Sigmoid colon (tissue), 7 donors: ENCODE measurements at places on chromosomes 13 and 19. TPM values are rescaled to one million over a fixed set of nuclear protein-coding genes. Genes with fewer than 3 reads are reported as not detected.

Gene CLEC17A
- polyA plus RNA-seq: not detected

Gene KIR2DL1
- polyA plus RNA-seq: 0.06 TPM

Gene GJA3
- not detected for polyA plus RNA-seq

Gene CEACAM5
- 172 TPM for polyA plus RNA-seq

- H3K4me1 ChIP-seq: peaks cover 6% of the 10 kb centered on the region
- peak overlapping the region; percentile 100 for H3K27ac ChIP-seq
- peak; percentile 99 for DNase-seq
Observed at GRCh38 chr19:13154241-13154778, 4.1 kb downstream of the IER2 start.

GRCh38 chr13:109162248-109163036 lies 533.0 kb downstream of the MYO16 start:
- DNase-seq: no peak
- no peaks in the 10 kb centered on the region for H3K27me3 ChIP-seq
- H3K27ac ChIP-seq: no peak overlapping the region
- H3K36me3 ChIP-seq: no peaks in the 10 kb centered on the region
- H3K4me3 ChIP-seq: no peak overlapping the region
- no peaks in the 10 kb centered on the region for H3K4me1 ChIP-seq

- no peaks in the 10 kb centered on the region for H3K36me3 ChIP-seq
- no peaks in the 10 kb centered on the region for H3K27me3 ChIP-seq
- H3K4me1 ChIP-seq: no peaks in the 10 kb centered on the region
- no peak overlapping the region for H3K27ac ChIP-seq
- H3K4me3 ChIP-seq: no peak overlapping the region
Observed at GRCh38 chr13:87941226-87941625, 270.1 kb downstream of the SLITRK5 start.

GRCh38 chr13:109140479-109141349 lies 511.3 kb downstream of the MYO16 start:
- no peaks in the 10 kb centered on the region for H3K36me3 ChIP-seq
- DNase-seq: no peak
- H3K27ac ChIP-seq: no peak overlapping the region
- H3K27me3 ChIP-seq: peaks cover 5% of the 10 kb centered on the region
- peak overlapping the region; percentile 49 for H3K4me3 ChIP-seq

- no peak for DNase-seq
- H3K27me3 ChIP-seq: no peaks in the 10 kb centered on the region
- H3K4me1 ChIP-seq: peaks cover 5% of the 10 kb centered on the region
- H3K4me3 ChIP-seq: no peak overlapping the region
- H3K27ac ChIP-seq: peak overlapping the region; percentile 31
Observed at GRCh38 chr13:35965226-35965927, 165.8 kb downstream of the DCLK1 start.

DNA sequence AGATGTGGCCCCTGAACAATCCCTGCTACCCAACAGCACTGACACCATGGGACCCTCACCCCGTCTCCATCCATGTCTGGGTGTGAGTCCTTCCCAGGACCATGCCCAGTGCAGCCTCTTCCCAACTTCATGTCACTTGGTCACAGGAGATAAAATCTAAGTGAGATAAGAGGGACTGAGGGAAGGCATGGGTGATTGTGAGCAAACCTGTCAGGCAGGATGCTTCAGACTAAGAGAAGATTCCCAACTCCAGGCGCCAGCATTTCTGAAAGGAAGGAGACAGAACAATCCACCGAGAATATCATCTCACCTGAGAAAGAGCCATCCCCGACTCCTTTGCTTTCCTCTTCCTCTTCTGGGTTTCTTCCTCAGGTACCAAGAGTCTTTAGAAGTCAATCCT lies 7.5 kb downstream of the ZNF320 start:
- no peaks in the 10 kb centered on the region for H3K4me1 ChIP-seq
- DNase-seq: no peak
- H3K27ac ChIP-seq: no peak overlapping the region
- peaks cover under 1% of the 10 kb centered on the region for H3K36me3 ChIP-seq
- H3K27me3 ChIP-seq: no peaks in the 10 kb centered on the region
- no peak overlapping the region for H3K4me3 ChIP-seq

GRCh38 chr13:114143806-114144605 lies 11.6 kb upstream of the RASA3 start:
- peak overlapping the region; percentile 56 for H3K27ac ChIP-seq
- H3K27me3 ChIP-seq: no peaks in the 10 kb centered on the region
- H3K4me3 ChIP-seq: no peak overlapping the region
- DNase-seq: peak; percentile 48
- H3K4me1 ChIP-seq: no peaks in the 10 kb centered on the region

DNA sequence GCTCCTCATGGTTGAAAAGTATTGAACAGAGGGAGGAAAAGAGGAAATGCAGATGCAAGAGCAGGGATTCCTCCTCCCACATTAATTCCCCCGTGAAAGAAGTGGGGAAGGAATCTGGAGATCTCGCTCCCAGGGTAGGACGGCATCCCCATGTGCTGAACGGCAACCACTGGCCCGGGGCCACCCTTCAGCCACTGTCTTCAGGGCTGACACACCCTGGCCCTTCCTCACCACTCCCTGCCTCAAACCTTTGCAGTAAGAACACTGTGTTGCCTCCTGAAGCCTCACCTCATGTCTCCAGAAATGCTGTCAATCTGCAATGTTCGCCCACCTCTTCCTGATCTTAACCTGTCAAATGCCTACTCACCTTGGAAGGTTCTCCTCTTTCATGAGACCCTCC lies 10.9 kb upstream of the DOCK9 start:
- no peaks in the 10 kb centered on the region for H3K4me1 ChIP-seq
- no peak for DNase-seq
- H3K36me3 ChIP-seq: no peaks in the 10 kb centered on the region
- no peak overlapping the region for H3K4me3 ChIP-seq
- H3K27ac ChIP-seq: no peak overlapping the region

- peak overlapping the region; percentile 77 for H3K4me3 ChIP-seq
- no peaks in the 10 kb centered on the region for H3K27me3 ChIP-seq
- peak overlapping the region; percentile 96 for H3K27ac ChIP-seq
- H3K4me1 ChIP-seq: peaks cover 3% of the 10 kb centered on the region
- no peak for DNase-seq
Observed at GRCh38 chr19:1254530-1255185, 6.3 kb downstream of the MIDN start.

DNA sequence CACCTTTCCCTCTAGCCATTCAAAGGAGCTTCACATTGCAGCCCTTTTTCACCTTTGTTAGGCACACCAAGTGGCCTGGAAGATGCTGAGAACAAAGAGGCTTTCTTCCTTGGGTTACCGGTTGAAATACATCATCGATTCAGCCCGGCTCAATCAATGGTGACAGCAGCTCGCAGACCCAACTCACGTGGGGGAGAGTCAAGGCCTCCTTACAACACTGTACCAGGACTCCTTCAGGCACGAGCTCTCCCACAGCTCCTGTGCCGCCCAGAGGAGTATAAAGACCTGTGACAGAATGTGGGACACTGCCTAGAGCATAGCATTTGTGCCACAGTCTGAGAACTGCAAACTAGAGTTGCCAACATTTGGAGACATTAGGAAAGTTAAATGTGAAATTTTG lies 3.9 kb upstream of the LRRC63 start:
- no peak overlapping the region for H3K4me3 ChIP-seq
- peaks cover 7% of the 10 kb centered on the region for H3K4me1 ChIP-seq
- no peak for DNase-seq
- H3K36me3 ChIP-seq: no peaks in the 10 kb centered on the region
- H3K27ac ChIP-seq: no peak overlapping the region

DNA sequence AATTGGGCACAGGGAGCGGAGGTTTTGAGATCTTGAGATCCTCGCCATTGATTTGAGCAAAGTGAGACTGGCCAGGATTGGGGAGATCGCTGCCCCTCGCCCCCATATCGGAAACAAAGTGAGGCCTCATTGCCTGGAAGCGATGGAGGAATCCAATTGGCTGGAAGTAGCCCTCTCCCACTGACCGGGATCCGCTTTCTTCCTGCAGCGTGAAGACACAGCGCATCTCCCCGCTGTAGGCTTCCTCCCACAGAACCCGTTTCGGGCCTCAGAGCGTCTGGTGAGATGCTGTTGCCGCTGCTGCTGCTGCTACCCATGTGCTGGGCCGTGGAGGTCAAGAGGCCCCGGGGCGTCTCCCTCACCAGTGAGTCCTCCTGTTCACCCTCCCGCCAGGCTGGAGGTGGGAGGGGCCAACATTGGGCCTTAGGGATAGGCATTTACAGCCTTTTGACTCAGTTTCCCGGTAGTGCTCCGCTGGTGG lies 438 bp downstream of the PRKCSH start:
- DNase-seq: peak; percentile 73
- no peaks in the 10 kb centered on the region for H3K27me3 ChIP-seq

DNA sequence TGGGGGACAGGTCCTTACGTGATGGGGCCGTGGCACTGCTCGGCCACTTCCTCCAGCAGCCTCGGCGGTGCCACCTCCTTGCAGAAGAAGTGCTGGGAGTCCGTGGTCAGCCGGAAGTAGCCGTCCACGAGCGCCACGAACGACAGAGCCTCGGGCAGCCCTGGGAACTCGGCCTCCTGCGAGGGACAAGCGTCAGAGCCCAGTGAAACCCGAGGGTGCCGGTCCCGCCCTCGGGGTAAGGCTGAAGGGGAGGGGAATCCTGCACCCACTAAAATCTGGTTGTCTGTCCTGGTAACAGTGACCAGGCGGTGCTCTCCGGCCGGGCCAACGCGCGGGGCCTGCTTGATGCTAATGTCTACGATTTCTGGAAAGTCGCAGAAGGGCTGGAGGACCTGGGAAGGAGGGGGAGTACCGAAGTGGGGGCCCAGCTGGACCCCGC lies 6.4 kb downstream of the JAK3 start:
- H3K27ac ChIP-seq: no peak overlapping the region
- H3K4me1 ChIP-seq: peaks cover 7% of the 10 kb centered on the region
- H3K36me3 ChIP-seq: no peaks in the 10 kb centered on the region
- peaks cover 61% of the 10 kb centered on the region for H3K27me3 ChIP-seq
- H3K4me3 ChIP-seq: no peak overlapping the region
